Stimulated activated CD8-positive, alpha-beta memory T cell treated with anti-CD3 and anti-CD28 coated beads, Interleukin-2, amount 100 ng/mL, for 48 hours (primary cell): ENCODE measurements at places on chromosomes 2 and 18.

DNA sequence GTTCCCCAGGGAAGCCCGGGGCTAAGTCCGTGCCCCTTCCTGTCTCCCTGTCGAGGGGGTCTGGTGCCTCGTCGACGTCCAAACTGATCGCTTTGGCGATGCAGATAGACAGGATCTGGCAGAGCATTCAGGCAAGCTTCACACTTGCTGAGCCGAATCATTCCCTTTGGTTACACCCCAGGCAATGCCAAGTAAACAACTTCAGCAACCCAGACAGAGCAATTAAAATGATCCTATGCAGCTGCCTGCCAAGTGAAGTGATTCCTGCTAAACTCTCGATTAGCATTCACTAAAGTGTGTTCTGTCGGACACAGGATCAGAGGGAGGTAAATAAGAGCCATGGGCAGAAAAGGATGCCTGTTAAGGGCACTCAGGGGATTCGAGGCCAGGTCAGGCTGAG is 108.2 kb upstream of the RAB12 start:
- no peak for DNase-seq

- DNase-seq, result no peak
These were observed 3.8 kb downstream of the NT5C1B start for GRCh38 chr2:18585526-18585925.

DNA sequence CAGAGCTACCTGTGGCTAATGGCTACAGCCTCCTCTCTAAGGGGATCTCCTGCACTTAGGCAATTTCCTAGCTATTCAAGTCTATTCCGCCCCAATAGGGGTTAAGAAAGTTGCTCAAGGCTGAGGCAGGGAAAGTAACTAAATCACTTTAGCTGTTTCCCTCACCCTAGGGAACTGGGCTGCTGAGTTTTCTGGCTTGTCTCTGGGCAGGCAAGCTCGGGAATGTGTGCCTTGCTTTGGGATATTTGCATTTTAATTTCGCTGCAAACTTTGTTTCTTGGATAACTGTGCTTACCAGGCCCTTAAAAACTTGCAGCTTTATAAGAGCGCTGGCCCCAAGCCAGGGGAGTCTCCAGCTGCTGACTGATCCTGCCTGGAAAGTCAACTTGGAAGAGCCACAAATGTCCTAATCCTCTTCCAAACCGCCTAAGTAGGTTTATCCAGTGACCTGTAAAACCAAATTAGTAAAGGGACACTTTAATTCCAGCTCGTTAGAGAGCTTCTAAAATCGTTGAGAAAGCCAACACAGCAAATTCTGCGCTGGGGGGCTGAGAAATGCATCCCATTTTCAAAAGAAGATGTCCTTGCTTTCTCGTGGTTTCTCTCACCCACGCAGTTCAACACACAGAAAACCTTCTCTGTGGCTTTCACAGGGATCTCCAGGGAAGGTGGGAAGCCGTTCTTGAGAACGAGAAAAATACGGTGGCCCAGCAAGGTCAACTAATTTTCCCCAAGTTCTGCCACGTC is 59.5 kb upstream of the SP3 start:
- no peak for DNase-seq

GRCh38 chr2:129894616-129895015 is 84.8 kb upstream of the RAB6C start:
- DNase-seq, result no peak

DNA sequence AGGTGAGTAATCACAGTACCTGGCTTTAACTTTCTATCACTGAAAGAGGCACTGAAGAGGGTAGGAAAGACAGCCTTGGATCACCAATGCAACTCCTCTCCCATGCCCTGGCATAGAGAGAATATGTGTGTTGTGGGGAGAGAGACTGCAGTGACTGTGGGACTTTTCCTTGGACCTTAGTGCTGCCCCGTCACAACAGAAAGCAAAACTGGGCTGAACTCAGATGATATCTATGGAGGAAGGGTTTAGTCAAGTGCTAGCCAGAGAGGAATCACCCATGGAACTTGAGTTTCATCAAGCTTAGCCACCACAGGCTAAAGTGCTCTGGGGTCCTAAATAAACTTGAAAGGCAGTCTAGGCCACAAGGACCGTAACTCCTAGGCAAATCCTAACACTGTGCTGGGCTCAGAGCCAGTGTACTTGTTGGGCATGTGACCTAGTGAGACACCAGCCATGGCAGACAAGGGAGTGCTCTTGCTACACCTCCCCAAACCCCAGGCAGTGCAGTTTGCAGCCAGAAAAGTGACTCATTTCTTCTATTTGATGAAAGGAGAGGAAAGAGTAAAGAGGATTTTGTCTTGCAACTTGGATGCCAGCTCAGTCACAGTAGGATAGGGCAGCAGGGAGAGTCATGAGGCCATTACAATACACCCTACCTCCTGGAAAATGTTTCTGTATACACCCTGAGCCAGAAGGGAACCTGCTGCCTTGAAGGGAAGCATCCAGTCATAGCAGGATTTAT is 105.8 kb upstream of the SPOPL start:
- no peak for DNase-seq

GRCh38 chr2:32711908-32712501 is 84.2 kb downstream of the TTC27 start:
- DNase-seq, result no peak

- DNase-seq, result no peak
These were observed 82.4 kb downstream of the AAK1 start for GRCh38 chr2:69561101-69561500.

DNA sequence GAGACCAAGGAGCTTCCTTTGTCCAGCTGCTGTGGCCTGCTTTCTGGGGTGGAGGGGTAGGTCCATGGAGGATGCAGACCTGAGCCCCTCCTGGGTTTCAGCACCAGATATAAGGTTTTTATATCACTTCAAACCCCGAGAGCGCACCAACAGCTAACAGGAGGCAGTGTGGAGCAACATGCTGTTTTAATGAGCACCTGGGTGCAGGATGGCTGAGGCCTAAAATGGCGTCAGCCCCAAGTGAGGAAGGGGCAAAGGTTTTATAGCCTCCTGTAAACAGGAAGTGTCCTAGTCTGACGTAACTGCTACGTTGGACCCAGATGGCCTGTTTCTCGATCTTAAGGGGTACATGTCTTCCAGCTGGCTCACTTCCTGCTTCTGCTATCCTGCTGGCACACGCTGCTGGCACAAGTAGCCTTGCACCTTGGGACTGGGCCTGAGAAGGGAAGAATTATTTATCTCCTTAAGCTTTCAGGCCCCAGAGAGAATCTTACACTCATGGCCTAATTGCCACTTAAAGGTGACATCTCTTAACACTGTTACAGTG is 11.4 kb upstream of the REG1B start:
- DNase-seq, result no peak

GRCh38 chr2:897091-897490 is 53.6 kb upstream of the SNTG2 start:
- no peak for DNase-seq

DNA sequence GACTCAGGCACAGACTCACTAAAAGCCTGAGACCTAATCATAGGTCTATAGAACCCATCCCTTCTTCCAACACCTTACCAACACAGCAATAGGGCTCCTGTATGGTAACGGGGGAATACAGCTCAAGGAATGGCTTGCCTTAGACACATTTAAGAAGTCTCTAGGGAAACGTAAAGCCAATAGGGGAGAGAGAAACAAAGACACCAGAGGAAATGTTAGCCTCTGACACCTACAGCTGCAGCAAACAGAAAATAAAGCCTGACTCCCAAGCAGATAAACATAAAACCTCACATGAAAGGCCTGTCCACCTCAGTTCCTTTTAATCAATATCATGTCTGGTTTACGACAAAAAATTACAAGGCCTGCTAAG is 51.1 kb upstream of the NCOA1 start:
- no peak for DNase-seq
